ENCODE measurements at places on chromosomes 1 and 21.

DNA sequence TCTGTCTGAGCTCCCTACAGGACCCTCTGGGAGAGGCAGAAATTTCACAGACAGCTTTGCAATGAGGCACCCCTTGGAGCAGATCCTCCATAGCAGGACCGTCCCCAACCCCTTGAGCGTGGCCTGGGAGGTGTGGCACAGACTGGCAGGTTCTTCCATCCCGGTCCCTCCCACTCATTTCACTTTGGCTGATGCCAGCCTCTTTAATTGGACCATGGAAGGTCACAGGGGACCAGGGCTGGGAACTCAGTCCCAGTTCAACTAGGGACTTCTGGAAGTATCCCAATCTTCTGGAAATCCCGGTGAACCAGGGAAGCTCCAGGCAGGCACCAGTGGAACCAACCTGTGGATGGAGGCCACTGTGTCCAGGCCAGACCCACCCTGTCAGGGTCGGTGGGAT, 83.7 kb downstream of the SPSB1 start:
- no peak for DNase-seq

GRCh38 chr1:24117722-24118409, 5.9 kb upstream of the MYOM3 start:
- DNase-seq = no peak

DNA sequence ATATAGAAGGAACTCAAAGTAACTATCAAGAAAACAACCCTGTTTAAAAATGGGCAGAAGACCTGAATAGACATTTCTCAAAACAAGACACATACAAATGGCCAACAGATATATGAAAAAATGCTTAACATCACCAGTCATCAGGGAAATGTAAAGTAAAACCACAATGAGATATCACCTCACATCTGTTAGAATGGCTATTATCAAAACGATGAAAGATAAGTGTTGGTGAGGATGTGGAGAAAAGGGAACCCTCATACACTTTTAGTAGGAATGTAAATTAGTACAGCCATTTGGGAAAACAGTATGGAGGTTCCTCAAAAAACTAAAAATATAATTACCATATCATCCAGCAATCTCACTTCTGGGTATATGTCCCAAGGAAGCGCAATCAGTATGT, 3.0 kb downstream of the CTSS start:
- DNase-seq = no peak

GRCh38 chr1:36590771-36591170, 108.1 kb upstream of the CSF3R start:
- DNase-seq = no peak

DNA sequence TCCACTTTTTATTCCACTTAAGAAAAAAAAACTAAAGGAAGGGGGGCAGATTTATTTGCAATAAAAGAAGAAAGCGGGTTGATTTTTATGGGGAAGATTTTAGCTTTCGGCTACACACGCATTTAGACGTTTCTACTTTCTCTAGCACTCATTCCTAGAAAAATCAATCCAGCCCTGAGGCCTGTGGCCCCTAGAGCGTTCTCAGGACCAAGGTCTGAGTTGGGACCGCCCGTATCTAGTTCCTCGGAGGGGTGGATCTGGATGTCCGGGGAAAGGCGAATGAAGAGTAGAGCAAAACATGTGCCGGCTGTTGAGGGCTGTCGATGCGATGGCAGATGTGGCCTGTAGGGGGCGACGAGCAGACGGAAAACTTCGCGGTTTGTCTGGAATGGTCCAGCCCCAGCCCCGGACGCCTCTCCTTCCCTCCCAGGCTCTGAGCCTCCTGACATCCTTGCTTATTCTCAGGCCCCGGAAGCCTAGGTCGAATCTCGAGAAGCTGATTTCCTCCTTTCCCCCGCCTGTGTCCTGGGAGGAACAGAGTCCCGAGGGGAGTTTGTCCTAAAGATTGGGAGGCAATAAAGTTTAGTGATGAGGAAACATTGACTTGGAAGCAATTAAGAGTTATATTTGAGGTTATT, 5.2 kb downstream of the FOXD3 start:
- DNase-seq = no peak

- no peak for DNase-seq
Observed at GRCh38 chr1:218462587-218462986, 117.5 kb downstream of the TGFB2 start.

DNA sequence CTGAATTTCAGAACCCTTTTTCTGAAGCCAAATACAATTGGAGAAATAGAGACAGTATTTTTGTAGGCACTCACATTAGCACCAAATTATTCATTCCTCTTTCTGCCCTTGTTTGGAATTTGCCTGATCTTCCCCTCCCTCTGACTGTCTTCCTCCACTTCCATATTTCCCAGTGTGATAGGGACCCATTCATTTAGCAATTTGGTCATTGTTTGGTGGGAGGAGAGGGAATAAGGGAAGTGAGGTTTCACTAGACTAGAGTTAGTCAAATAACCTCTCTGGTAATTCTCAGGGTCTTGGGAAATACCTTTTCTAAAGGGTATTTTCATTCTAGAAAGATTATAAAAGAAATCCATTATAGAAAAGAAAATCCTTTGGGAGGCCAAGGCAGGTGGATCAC, 31.0 kb upstream of the MTMR11 start:
- no peak for DNase-seq

GRCh38 chr1:21539933-21540332, 30.7 kb downstream of the ALPL start:
- no peak for DNase-seq

- DNase-seq = no peak
Observed at GRCh38 chr1:220734571-220735326, 13.4 kb upstream of the MTARC2 start.

GRCh38 chr1:85450832-85451231, 14.1 kb downstream of the DDAH1 start:
- peak; percentile 5 for DNase-seq

- no peak for DNase-seq
Observed at GRCh38 chr1:74790453-74790852, 57.5 kb downstream of the TYW3 start.

DNA sequence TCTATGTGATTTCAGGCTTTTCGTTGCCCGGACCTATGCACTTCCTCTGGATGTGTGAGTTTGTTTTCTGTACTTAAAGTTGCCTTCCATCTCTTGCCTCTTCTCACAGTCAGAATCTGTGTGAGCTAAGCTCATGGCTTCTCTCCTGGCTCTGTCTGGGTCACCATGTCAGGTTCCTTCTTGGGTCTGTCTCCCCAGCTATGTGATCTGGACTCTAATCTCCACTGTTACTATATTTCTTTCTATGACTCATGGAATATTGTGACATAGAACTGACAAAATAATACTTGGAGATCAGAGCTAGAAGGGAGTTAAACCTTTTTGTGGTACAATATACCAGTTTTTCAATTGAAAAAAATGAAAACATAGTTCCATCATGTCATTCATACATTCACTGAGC, 172.7 kb upstream of the FGGY start:
- DNase-seq = no peak

- DNase-seq = no peak
Observed at GRCh38 chr1:65177457-65177856, 29.5 kb downstream of the AK4 start.

- peak; percentile 35 for DNase-seq
Observed at GRCh38 chr1:116375887-116376728, 3.1 kb downstream of the ATP1A1 start.

- DNase-seq = no peak
Observed at GRCh38 chr1:63407002-63407401, 39.6 kb downstream of the ALG6 start.

- no peak for DNase-seq
Observed at GRCh38 chr1:59318271-59318860, 21.5 kb downstream of the FGGY start.

GRCh38 chr1:101145449-101145820, 91.4 kb upstream of the S1PR1 start:
- no peak for DNase-seq

GRCh38 chr21:26124421-26124833, 46.1 kb downstream of the APP start:
- no peak for DNase-seq

- no peak for DNase-seq
Observed at GRCh38 chr1:76677416-76678405, 189.6 kb upstream of the ST6GALNAC5 start.

DNA sequence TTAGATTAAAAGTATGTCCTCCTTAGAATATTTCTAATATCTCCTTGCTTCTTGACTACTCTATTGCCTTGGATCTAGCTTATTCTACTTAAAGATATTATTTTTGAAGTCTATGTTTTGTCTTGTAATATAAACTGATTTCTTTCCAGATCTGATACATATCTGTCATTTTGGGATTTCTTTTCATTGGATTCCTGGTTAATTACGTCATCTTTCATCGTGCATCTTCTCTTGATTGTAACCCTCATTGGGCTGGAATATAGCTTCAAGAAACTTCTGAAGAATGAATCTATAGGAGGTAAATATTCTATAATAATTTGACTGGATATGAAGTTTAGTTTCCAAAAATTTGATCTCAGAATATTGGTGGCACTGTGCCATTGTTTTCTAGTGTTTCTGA, 12.1 kb downstream of the NTMT2 start:
- no peak for DNase-seq

GRCh38 chr1:82625537-82625936, 824.8 kb downstream of the ADGRL2 start:
- no peak for DNase-seq

- DNase-seq = no peak
Observed at GRCh38 chr1:184771190-184771691, 16.6 kb upstream of the EDEM3 start.

- DNase-seq = no peak
Observed at GRCh38 chr1:109768820-109769219, 5.1 kb upstream of the EPS8L3 start.

- no peak for DNase-seq
Observed at GRCh38 chr1:68016381-68016780, 34.0 kb downstream of the DIRAS3 start.

DNA sequence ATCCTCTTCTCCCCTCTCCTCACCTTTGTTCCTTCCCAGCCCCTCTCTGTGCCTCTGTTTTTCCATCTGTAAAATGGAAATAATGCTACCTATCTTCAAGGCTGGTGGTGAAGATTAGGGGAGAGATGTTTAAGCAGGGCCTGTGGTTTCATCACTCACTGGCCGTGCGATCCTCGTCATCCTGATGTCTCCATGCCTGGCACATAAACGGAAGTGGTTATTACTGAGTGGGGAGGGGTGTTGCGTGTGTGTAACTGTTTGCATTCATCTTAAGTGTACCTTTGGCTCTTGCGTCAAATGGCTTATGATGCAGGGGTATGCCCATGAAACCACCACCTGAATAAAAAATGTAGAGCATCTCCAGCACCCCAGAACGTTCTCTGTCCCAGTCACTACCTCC, 17.2 kb upstream of the C1QA start:
- no peak for DNase-seq

GRCh38 chr1:202376247-202376646, 27.7 kb downstream of the PPP1R12B start:
- DNase-seq = no peak

- DNase-seq = no peak
Observed at GRCh38 chr1:69128204-69128603, 439.5 kb upstream of the LRRC7 start.

- DNase-seq = no peak
Observed at GRCh38 chr21:42461881-42462877, 33.8 kb downstream of the RSPH1 start.

DNA sequence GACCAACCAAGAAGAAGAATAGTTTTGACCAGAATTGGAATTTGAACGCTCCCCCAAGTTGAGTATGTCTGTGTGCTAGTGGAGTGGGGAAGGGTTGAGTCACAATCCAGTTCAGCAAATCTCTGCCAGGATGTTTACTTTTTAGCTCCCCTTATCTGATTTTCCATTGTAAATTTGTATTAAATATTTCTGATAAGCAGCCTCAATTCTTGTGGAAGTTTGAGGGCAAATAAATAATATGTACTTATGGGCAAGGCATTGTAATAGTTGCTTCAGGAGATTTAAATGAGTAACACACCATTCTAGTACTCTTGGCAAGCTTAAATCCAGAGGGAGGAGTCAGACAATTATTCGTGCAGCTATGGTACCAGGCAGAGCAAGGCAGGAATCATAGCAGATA, 14.4 kb downstream of the CXADR start:
- no peak for DNase-seq

GRCh38 chr1:234279021-234279420, 94.2 kb upstream of the COA6 start:
- DNase-seq = no peak

DNA sequence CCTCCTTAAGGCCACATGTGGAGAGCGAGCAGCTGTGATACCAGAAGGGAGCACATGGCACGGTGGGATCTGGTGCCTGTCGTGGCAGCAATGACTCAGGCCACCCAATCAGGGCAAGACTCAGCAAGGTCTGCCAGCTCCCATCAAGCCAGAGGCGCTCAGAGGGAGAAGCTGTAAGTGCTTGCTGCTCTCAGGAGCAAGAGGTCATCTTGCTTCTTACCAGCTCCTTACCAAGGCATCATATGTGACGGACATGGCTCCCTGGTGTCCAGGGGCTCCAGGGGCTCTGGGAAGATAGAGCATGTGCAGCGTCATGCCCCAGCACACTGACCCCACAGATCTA, 72.9 kb downstream of the ITPKB start:
- no peak for DNase-seq

DNA sequence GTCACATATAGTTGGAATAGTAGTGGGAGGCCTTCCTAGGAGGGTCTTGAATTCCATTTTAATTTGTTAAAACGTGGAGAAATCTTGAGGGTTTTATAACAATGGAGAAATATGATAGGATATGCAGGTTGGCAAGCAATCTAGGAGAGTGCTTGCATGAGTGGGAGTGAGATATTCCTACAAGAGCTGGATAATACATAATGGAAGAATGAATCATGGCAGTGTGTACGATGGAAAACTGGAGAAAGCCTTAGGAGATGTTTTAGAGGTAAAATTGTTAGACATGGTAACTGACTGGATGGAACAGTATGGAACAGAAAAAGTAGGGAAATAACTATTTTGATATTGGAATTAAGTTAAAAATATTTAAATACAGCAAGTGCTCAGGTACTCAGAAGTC, 352.4 kb downstream of the PTBP2 start:
- DNase-seq = no peak

DNA sequence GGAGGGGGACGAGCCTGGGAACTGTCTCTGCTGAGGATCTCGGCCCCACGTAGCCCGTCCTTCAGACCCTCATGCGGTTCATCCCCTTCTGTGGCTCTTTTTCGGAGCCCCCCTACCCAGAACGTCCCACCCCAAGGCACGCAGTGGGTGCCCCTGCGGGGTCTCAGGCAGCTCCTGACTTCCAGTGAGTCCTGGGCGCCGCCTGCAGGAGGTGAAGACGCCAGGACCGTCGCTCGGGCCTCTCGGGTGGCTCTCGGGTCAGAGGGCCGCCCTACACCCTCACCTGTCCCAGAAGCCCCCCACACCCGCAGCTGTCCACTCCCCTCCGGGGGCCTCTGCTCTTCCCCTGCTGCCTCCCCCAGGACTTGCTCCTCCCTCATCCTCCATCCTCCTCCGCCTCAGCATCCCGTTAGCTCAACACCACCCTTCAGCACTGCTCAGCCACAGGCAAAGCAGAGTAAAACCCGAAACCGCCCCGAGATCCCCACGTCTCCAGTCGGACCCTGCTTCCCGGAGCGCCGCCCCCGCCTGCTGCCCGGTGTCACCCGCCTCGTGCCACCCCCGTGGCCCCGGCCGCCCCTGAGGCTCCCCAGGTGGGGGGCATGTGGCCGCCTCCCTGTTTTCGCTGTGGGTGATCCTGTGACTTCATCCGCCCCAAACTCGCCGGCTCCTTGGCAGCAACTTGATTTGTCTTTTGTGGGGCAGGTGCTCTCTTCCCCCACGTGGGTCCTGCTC, 13.3 kb upstream of the POFUT2 start:
- DNase-seq = no peak
